ENCODE measurements at places on chromosomes 5 and 9.

- no peak for DNase-seq
Measured at GRCh38 chr5:98349251-98349989, 424.0 kb upstream of the RGMB start.

GRCh38 chr9:113183956-113184488 lies 33.2 kb downstream of the SLC31A2 start:
- no peak for DNase-seq

DNA sequence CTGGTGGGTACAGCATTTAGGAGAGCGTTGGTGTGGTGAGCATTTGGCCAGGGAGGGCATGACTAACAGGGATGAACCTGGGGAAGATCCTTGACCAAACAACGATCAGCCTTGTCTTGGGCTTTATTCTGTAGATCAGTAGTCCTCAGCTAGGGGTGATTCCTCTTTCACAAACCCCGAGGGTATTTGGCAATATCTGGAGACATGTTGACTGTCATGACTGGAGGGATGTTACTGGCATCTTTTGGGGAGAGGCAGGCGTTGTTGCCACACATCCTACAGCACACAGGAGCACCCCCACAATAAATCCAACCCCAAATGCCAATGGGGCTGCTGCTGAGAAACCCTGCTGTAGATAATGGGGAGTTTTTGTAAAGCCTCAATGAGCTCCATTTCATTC lies 43.9 kb downstream of the OSTF1 start:
- no peak for DNase-seq

DNA sequence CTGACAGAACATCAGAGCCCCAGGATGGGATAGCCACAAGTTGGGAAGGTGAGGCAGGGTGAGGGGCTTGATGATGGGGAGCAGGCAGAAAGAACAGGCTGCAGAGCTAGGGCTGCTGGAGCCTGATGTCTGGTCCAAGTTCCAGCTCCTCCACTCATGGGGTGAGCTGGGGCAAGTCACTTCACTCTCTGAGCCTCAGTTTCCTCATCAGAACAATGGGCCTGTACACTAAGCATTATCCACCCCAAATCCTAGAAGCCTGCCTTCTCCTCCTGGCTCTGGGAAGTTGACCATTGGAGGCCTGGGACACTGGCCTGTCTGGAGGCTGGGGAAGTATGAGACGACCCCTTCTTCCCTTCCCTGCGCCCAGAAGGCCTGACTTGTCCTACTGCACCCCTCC lies 51.8 kb upstream of the PSD2 start:
- DNase-seq, result no peak

DNA sequence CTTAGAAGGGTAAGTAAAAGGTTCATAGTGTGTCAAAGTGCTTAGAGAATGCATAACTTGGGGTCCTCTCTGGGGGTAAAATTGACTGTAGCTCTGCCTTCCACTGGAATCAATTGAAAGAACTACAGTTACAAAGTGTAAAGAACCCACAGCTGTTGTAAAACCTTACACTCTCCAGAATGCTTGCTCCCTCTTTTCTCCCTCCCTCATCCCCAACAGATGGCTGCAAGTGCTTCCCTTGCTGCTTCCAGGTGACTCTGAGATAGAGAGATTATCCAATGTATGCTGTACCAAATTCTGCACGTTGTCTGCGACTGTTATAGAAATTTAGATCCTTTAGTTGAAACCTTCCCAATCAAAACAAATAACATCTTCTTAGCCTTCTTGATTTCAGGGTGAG lies 126.0 kb downstream of the STK32A start:
- DNase-seq, result no peak

DNA sequence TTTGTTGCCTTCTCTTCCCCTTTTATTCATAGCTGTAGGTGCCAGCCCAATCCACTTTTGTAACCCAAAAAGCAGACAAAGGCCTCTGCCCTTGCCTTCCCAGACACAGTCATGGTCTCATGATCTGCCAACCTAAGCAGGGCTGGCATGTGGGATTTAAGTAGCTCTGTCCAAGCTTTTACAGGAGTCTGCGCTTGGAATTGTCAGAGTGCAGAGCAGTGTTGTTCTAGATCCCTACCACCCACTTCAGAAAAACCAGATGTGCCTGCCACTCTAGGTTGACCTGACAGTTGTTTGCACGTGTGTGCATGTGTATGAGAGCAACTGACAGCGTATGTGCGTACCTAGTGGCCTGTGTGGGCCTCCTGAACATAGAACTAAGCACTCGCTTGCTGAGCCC lies 87.8 kb upstream of the SPRY4 start:
- no peak for DNase-seq

GRCh38 chr9:15498246-15498995 lies 12.3 kb downstream of the PSIP1 start:
- no peak for DNase-seq

DNA sequence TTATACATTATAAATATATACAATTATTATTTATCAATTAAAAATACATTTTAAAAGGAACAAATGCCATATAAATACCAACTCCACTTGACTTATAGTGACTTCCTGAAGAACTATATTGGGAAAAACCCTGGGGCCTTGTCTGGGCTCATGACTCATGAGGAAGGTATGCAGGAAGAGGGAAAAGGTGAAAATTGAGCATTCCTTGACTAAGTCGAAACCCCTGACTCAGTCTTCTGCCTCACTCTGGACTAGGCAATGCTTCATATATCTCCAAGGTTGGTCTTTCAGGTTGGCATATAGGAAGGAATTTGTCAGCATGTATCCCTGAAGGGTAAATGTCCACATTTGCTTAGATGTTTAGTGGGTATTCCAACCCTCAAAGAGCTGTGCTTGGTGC lies 78.5 kb downstream of the SH3TC2 start:
- no peak for DNase-seq

DNA sequence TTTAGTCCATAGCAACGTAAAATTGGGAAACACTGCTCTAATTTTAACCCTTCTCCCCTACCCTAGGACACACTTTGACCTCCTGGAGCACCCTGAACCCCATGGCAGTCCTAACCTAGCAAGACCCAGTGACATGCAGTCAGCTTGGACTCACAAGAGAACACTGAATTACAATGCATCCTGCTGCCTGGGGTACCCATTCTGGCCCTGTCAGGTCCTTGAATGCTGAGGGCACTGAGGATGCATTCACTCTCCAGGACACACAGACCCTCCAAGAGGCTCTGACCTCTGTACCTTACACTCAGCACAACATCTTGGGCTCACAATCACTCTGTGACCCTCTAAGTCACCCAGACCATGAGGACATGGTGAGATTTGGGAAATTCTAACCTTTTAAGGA lies 1.8 kb upstream of the PROP1 start:
- no peak for DNase-seq

DNA sequence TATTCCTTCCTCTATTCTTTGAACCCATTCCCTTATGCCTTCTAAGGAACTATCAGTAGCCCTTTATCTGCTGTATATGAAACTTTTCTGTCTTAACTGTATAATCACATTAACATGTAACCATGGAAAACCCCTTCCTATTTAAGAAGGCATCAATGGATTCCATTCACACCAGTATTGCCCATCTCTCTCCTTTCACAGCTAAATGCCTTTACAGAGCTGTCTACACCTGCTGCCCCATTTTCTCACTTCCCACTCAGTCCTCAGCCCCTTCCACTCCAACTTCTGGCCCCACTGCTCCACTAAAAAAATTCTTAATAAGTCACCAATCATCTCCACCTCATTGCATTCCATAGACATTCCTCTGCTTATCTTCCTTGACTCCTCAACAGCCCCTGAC lies 50.8 kb downstream of the SEC61B start:
- DNase-seq, result no peak

DNA sequence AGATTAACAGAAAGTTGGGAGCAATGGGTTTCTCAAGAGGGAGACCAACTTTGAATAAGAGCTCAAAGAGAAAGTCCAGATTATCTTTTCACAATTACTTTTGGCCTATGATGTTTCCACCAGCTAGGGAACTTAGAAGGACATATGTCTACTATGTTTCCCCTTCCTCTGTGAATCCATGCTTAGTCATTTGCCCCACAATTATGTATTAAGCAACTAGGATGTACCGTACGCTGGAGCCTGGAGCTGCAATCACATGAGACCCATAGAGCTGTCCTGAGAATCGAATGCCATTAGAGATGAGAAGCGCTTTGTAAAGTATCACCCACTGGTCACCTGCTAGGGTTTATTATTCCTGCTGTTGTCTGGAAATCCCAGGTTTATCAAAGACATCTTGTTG lies 78.8 kb downstream of the PDE6A start:
- DNase-seq, result no peak

All from putamen (tissue), 1 donor.